ENCODE measurements at places on chromosomes 7 and 10. TPM values are rescaled to one million over a fixed set of nuclear protein-coding genes. Genes with fewer than 3 reads are reported as not detected.

Gene ARMC3
- not detected for total RNA-seq

Gene MSMB
- total RNA-seq: not detected

DNA sequence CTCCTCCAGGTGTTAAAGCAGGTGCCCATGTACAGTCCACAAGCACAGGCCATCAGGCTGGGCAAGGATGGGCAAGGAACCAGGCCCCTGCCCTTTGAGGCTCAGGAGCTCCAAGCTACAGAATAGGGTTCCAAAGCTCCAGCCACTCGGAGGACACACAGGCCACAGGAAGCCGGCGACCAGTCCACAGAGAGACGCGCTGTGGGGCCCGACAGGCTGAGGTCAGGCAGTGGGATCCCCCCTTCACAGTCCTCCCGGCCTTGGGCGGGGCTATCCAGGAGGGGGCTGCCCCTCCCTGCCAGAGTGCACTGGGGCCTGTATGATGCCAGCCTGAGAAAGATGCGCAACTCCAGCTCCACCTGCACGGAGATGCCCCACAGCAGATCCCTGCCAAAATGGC lies 34.0 kb downstream of the MAD1L1 start:
- peak; percentile 75 for DNase-seq

DNA sequence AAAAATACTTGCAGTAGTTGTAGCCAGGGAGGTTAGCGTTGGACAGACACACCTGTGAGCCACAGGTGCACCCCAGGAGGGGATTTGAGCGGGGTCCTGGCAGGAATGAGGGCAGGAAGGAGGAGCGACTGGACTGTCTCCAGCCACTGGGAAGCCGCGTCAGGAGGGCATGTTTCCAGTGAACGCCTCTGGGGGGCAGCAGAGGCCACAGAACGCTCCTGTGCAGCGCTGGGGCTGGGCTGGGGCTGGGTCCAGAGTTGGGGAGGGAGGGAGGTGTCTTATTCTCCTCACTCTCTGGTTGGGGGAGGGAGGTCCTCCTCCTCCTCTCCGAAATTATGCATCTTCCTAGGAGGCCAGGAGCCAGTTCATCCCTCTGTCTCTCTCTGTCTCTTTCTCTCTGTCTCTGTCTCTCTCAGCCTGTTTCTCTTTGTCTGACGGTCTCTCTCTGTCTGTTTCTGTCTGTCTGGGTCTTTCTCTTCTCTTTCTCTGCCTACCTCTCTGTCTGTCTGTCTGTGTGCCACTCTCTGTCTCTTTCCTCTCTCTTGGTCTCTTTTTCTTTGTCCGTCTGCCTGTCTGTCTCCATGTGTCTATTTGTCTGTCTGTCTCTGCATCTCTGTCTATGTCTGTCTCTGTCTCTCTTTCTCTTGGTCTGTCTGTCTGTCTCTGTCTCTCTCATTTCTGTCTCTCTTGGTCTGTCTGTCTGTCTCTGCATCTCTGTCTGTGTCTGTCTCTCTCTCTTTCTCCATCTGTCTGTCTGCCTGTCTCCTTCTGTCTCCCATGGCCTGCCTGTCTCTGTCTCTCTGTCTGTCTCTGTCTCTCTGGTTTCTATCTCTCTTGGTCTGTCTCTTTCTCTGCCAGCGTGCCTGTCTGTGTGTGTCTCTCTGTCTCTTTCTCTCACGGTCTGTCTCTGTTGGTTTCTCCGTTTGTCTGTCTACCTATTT lies 9.9 kb upstream of the PSMG3 start:
- no peak for DNase-seq

DNA sequence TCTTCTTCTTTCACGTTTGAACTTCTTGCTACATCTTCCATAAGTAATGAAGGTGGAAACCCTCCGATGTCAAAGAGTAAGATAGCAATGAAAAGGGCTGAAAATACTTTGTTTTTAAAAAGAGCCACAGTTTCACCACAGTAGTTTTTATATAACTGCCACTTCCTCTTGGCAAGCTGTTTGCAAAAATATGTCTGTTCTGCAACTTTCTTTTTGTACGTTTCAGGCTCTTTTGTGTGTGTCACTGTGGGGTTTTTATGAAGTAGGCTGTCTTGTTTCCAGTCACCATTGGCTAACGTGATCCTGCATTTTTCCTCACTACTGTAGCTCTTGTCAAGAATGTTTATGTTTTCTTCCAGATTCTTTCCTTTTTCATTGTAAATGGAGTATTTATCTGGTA lies 55.6 kb downstream of the SLC16A9 start:
- no peak for DNase-seq
